ENCODE measurements at places on chromosomes 7 and 10.

DNA sequence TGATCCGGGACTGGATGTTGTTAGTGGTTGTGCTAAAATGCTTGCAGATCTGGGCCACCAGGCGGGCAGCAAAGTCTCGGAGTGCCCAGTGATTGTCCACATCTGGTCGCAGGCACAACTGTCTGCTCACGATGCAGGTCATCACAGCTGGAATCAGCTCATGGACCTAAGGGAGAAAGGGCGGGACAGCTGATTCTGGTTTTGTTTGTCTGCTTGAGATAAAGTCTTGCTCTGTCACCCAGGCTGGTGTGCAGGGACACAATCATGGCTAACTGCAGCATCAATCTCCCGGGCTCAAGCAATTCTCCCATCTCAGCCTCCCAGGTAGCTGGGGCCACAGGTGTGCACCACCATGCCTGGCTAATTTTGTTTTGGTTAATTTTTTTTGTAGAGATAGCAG is 8.0 kb downstream of the TAF6 start:
- no peak for DNase-seq

- peak; percentile 87 for DNase-seq
These were observed 71.2 kb upstream of the DUSP5 start for GRCh38 chr10:110426294-110427181.

DNA sequence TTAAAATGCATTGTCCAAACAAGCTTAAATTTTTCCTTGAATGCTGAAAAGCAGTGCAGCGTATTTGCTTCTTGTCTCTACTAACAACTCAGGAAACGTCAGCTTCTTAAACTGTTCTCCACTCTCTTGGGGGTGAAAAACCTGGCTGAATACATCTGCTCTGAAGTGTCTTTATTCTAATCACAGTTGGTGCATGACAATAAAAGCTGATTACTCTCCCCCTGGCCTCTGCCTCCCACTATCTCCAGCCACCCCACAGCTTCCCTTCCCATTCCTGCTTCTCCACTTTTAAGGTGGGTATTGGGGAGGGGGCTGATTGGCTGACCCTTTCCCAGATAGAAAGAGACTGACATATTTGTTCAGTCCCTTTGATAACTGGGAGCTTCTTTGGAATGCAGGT is 456.0 kb downstream of the SORCS1 start:
- no peak for DNase-seq

GRCh38 chr10:33955676-33956075 is 621.2 kb upstream of the NRP1 start:
- no peak for DNase-seq

- no peak for DNase-seq
These were observed 268.9 kb downstream of the SLC25A13 start for GRCh38 chr7:96052860-96053470.

GRCh38 chr7:86929293-86930109 is 130.0 kb downstream of the ELAPOR2 start:
- no peak for DNase-seq

DNA sequence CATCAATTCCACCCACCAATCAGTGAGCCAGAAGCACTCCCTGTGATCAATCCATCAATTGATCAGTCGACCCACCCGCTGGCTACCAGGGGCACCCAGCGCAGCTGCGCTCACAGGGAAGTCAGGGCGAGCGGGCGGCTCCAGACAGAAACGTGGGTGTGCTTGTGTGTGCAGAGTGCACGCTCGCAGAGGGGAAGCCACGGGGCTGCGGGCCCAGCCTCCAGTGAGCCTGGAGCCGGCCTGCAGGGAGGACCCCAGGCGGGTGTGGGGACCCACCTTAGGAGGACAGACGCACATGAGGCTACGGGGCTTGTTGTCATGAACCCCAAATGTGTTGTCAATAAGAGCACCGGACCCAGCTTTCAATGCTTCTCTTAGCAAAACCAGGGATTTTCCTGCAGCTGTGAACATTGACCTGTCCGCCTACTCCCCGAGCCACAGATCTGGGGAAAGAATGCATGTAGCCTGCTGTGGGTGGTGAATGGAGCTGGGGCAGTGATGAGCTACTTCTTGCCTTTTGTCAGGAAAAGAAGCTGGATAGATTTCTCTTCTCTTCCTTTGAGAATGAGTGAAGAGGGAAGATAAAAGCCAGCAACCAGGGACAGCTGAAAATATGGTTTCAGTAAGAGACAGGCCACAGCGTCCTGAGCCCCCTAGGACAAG is 497.8 kb downstream of the DNAJB6 start:
- DNase-seq, result no peak

- no peak for DNase-seq
These were observed 42.9 kb downstream of the COL26A1 start for GRCh38 chr7:101405474-101406067.

DNA sequence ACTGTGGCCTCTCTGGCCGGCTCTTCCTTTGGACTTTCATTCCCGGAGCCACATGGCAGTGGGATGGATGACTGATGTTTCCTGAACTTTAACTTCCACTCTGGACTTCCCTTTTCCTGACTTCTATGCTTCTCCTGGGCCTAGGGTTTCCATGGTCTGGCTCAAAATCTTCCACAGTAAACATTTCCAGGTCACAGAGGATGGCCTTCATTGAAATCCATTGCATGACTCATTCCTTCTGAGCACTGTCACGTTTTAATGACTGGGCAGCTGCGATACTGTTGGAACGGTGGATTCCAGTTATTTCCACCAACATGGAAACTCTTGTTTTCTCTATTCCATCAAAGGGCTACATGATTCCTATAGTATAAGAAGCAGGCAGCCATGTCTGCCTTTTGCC is 24.4 kb upstream of the ZNF273 start:
- no peak for DNase-seq

DNA sequence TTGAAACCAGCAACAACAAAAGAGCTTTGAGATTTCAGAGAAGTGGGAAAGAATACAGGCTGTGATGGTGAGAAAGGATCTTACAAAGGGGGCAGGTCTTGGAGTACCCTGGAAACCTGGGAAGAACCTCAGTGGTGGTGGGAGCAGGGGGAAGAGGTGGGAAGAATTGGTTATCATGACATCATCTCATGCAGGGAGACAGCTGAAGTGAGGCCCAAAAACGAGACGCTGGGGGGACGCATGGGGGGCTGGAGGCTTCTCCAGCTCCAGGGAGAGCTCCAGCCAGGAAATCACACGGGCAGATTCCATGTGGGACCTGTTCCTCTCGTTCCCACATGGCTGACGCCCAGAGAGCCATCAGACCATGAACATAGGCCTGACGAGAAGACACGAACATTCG is 177.3 kb upstream of the RNF32 start:
- no peak for DNase-seq

- no peak for DNase-seq
These were observed 802 bp upstream of the CDK6 start for GRCh38 chr7:92837000-92837749.

GRCh38 chr7:19373334-19373733 is 228.1 kb upstream of the FERD3L start:
- DNase-seq, result no peak

DNA sequence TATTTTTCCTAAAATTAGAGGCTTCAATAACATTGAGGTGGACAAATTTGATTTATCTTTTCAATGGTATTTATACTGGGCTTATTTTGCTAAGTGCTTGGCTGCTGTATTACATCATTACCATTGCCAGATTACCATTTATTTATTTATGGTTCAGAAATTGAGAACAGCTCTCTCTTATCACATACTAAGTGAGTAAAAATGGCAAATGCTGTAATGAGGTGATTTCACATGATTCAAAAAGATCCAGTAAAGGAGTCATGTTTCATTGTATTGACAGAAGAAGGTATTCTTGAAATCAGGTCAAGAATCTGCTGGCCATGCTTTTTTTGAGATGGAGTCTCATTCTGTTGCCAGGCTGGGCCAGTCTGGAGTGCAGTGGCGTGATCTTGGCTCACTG is 322.6 kb downstream of the KIF20B start:
- DNase-seq, result no peak

- peak; percentile 48 for DNase-seq
These were observed 3.3 kb downstream of the MAPK8 start for GRCh38 chr10:48309711-48310226.

- DNase-seq, result no peak
These were observed 149.0 kb upstream of the TMEM106B start for GRCh38 chr7:12062062-12062461.

All from non-pigmented ciliary epithelial cell (primary cell).